Fibroblast of mammary gland (primary cell): ENCODE measurements at places on chromosomes 6 and 20.

GRCh38 chr6:5892669-5893068, 114.1 kb downstream of the NRN1 start:
- DNase-seq, result no peak

- peak; percentile 17 for DNase-seq
Observed at GRCh38 chr6:36268478-36269275, 1.2 kb upstream of the PNPLA1 start.

GRCh38 chr6:23498013-23498412, 628.0 kb upstream of the NRSN1 start:
- DNase-seq, result peak; percentile 43

DNA sequence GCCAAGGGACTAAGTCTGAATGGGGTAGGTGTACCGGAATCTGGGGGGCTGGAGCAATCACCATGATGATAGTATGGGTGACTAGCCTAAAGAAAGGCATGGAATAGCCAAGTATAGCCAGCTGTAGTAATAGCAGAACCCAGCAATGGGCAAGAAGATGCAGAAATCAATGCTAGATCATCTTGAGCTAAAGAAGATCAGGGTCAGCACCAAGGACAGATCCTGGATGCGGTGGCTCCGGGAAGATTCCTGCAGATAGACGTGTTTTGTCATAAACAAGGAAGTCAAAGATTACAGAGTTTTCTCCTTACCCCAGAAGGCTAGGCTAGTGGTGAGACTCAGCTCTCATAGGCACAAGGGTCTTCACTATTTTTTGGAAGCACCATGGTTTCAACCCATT, 561.6 kb upstream of the CHD6 start:
- peak; percentile 7 for DNase-seq

DNA sequence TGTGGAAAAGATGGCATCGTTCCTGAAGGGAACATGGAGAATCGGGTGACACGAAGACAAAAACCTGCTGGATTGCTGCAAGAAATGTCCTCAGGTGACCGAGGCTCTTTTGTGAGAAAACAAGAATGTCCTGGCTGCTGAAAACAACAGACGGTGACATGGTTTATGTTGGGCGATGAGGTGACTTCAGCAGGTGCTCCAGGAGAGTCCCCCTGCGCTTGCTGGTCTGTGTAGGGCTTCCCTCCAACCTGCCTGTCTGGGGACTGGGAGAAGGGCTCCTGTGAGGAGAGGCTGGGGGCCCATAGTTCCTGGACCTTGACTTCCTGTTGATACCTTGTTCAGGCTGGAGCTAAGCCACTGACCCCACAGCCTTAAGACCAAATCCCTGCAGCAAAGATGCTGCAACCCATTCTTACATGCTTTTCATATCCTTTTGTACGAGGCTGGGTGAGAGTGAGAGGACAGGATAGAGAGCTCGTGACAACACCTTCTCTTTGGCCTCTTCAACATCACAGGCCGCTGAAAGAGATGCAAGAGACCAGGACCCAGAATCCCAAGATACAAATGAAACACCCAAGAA, 134.8 kb downstream of the CD83 start:
- DNase-seq, result no peak

- DNase-seq, result no peak
Observed at GRCh38 chr6:110090876-110091275, 88.6 kb downstream of the WASF1 start.

DNA sequence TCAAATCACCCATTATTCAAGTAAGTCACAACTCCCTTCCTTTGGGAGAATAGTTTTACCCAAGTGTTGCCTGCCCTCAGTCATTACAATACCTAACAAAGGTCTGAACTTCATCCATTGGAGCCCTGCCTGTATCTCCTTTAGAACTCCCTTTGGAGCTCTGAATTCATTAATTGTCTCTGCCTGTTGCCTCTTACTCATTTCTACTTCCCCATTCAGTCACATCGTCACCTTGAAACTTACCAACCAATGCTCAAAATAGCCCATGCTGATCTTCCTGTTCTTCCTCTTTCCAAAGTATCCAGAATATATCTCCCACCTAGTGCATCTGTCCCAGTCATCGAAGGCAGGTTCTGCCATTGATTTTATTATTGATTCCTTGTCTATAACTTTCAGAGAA, 120.7 kb upstream of the ADGRF1 start:
- DNase-seq, result no peak

- no peak for DNase-seq
Observed at GRCh38 chr6:4295058-4295782, 159.8 kb upstream of the ECI2 start.

DNA sequence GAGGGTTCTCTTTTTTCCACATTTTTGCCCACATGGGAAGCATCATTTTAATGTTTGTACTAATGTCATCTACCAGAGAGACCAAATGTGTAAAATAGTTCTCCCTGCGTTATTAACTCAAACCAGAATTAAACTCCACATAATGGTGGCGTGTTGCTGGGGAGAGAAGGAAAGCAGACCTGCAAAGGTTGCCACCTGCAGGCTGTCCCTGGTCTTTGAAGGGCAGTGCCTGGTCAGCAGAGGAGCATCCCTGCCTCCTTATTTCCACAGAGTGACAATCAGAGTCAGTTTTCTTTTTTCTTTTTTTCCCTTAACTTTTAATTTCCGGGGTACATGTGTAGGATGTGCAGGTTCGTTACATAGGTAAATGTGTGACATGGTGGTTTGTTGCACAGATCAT, 214.5 kb downstream of the TBX18 start:
- DNase-seq, result peak; percentile 12

DNA sequence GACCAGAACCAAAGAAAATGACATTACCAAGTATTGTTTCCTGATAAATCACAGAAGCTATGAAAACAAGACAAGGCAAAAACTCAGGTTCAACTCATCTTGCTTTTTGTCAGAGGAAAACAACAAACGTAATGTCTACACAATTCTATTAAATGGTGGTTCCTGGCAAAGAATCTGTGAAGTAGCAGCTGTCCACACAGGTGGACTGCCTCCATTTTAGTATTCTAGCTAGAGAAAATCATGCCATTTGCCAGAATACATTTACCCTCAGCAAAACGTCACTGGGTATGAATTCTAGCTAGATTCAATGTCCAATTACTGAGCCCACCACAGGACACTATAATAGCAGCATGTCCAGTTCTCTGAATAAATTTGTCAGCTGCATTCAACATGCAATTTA, 125.4 kb downstream of the ADGRB3 start:
- no peak for DNase-seq

DNA sequence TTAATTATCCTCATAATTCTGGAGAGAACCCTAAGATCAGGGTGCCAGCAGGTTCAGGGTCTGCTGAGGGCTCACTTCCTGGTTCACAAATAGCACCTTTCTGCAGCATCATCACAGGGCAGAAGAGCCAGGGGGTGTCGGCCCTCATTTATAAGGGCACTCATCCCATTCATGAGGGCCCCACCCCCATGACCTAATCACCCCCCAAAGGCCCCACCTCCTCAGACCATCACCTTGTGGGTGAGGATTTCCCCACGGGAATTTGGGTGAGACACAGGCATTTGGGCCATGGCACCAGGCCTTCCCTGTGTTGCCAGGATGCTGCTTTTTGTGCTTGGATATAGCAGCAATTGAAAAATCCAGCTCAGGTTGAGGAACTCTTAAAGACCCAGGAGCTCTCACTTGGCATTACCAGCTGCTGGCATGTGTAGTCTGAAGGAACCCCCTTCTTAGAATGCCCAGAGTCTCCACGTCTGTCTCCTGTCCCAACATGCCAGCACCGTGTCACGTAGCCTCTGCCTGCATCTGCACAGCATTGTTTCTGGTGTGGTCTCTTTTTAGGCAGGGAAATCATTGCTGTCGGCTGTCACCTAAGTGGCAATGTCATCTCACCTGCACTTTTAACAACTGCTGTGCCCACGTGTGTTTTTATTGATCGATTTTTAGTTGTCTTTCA, 71.5 kb downstream of the RPP40 start:
- DNase-seq, result no peak

DNA sequence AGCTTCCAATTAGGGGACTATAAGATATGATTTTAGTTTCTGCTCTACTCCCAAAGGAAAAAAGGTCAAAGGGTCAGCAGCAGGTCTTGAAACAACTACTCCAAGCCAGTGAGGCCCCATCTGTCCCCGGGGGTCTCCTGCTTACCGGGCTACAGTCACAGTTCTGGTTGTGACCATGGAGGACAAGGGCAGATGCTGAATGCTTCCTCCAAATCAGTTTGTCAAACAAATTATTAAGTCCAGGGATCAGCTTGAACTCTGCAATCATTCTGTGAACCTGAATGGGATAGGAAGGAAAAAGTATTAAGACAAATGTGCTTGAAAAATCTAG, 60.2 kb downstream of the MYH7B start:
- no peak for DNase-seq

DNA sequence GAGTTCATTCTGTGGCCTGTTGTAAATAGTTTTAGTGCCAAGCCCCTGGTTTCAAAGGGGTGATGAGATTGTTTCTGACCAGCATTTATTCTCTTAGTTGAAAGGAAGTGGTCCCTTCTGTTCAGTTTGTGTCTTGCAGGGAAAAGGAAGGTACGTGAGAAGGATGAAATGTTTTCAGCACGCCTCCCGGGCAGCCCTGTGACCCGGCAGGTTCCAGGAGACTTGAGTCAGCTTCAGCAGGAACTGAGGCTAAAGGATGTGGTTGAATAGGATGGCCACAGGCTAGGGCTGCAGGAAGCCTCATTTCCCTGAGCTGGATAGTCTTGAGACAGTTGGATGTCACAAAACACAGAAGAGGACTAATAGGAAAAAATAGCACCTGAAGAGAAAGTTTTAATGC, 132.4 kb upstream of the SYNDIG1 start:
- DNase-seq, result peak; percentile 15

DNA sequence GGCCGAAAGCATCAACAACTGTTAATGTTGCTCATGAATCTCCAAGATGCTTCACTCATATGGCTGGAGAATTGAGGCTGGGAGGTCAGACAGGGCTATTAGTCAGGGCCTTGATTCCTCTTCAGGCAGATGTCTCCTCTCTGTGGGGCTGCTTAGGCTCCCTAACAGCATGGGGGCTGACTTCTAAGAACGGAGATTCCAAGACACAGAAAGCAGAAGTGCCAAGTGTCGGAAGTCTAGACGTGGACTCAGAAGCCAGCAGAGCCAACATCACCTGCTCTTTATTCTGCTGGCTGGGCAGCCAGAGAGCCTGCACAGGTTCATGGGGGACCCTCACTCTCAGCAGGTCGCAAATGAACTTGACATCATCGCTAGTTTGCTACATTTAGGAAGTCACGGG, 279.8 kb downstream of the CDH26 start:
- no peak for DNase-seq
